Epithelial cell of proximal tubule (primary cell): ENCODE measurements at places on chromosomes 11 and 22.

DNA sequence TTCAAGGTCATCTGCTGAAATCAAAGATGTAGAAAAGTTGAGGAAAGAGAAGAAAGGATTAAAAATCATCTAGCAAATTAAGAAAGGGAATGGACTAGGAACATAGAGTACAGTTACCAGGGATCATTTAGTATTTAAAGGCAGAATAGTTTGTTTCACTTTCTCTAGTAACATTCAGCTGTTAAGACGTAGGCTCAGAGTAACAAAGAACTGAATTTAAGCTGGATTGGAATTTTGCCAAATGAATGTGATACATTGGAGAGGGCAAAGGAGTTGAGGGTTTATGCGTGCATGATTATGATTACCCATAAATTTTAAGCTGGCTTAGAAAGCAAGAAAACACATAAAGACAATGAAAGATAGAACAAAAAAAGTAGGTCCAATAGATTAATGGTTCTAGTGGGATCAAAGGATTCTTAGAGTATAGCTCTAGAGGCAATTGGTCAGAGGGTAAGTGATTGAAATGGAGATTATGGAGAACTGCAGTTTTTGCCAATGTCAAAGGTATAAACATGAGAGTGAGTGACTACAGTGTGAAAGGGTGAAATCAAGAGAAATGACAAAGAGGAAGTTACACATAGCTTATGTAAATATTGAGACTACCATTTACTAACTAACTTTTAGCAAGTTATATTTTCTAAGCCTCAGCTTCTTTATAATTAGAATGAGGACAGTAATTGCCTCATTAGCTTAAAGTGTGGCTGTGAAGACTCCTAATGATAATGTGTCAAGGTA is 190.0 kb downstream of the GRIA4 start:
- DNase-seq, result no peak

DNA sequence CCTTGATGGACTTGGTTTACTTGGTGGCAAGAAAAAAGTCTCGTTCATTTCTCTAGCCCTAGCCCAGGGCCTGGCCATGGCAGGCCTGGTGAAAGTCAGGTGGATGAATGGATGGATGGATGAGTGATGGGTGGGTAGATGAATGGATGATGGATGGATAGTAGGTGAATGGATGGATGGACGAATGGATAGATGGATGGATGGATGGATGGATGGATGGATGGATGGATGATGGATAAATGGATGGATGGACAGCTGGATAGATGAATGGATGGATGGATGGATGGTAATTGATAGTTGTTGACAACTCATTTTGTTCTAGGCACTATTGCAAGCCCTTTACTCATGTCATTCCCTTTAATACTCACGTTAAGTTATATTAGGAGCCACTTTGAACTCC is 86.1 kb upstream of the ANO1 start:
- no peak for DNase-seq

GRCh38 chr11:7981619-7982157 is 5.4 kb upstream of the EIF3F start:
- DNase-seq, result no peak

- DNase-seq, result no peak
These were observed 10.3 kb upstream of the RAC2 start for GRCh38 chr22:37254209-37254866.

DNA sequence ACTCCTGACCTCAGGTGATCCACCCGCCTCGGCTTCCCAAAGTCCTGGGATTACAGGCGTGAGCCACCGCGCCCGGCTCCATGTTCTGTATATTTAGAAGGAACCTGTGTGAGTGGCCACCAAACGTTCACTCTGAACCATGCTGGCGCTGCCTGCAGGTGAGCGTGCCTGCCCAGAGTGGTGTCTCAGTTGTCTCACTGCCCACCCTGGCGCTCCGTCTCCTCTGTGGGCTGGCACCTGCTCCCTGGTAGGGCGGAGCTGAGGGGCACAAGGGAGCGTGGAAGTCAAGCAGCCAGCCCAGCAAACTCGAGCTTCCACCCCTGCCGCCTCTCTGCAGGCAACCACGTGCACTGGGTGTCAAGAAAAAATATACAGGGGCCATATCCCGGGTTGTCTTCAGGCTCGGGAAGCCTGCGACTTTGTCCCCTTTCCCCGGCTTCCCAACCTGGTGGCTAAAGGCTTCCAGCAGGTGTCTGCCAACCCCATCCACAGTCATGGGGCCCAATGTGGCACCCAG is 16.7 kb downstream of the TXN2 start:
- DNase-seq, result no peak

DNA sequence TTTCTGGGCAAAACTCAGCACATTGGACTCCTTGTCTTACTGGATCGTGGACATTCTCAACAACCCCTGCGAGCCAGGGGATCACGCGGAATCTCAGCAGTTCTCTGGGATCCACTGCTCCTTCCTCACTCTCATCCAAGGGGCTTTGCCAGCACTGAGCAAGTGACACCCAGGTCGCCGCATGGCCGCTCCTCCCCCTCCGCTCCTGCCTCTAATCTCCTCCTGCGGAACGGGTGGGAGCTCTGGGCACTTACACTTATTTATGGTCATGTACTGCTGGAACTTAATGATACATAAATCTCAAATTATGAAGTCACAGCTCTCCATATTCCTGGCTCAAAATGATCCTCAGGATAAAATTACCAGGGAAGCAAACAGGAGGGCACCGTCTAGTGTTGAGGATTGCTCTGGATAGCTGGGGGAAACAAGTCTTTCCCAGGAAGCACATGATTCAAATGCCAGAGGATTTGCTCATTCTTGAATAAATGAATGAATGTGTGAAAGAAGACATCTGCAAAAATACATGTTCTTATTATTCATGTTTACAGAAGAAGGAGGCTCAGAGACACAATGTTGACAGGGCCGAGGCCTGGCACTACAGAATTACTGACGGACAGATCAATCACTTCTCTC is 1077.3 kb downstream of the TBC1D22A start:
- DNase-seq, result no peak

- DNase-seq, result no peak
These were observed 1375.6 kb upstream of the TENM4 start for GRCh38 chr11:80816454-80816847.

DNA sequence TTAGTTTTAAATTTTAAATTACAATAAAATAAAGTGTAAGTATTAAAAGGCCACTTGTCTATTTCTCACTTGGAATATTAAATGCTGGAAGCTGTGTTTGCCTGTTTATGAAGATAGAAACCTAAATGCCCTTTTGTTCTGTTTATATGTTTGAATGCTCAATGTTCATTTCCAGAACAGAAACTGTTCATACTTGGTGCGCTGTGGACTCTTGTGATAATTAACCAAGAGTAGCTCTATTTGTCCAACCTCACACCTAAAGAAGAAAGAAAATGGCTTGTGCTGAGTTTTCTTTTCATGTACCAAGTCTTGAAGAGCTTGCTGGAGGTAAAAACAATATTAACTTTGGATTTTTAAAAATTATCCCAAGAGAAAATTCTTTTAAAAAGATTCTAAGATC is 5.7 kb downstream of the C11orf54 start:
- no peak for DNase-seq

- DNase-seq, result no peak
These were observed 886.3 kb downstream of the NTM start for GRCh38 chr11:132256528-132257279.

DNA sequence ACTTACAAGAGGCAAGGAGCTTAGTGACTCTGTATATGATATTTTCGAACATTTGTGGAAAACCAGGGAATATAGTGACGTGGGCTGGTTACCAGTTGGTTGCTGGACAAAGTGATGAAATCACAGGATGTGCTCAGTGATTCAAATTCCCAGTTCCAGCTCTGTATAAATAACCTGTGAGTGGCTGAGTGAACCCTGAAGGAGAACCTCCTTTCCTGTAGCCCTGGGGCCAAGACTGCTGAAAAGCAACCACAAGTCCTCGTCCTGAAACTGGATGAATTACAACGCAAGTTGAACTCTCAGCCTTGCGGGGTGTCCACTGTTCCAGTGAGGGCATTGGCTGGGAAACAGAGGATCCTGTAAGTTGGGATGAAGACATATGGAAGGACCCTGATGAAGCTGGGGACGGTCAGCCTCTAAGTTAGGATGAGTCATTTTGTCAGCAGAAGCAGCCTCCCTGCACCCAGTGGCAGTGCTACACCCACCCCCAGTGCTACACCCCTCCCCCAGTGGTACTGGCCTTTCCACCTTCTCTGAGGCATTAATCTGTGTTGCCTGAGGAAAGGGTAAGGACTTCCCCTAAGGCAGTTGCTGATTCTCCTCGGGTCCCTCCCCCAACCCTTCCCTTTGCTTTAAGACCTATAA is 22.0 kb upstream of the CD81 start:
- no peak for DNase-seq

- no peak for DNase-seq
These were observed 123.6 kb downstream of the CHST1 start for GRCh38 chr11:45541693-45542434.

GRCh38 chr11:96102664-96103078 is 178.8 kb upstream of the MTMR2 start:
- no peak for DNase-seq

GRCh38 chr11:35211952-35212351 is 73.0 kb downstream of the CD44 start:
- no peak for DNase-seq

DNA sequence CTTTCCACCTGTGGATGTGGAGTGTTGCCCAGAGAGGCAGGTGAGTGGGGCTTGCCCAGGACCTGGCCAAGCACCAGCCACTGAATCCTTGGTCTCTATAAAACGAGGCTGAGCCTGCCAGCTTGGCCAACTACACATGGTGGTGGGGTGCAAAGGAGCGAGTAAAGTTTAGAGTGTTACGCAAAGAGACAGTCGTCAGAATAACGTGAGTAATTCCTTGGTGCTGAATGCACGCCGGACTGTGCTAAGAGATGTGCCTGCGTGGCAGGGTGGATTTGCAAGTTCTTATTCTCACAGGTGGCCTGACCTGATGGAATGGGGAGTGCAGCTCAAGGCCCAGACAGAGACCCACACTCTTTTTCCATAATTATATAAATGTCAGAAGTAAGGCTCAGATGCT is 88.6 kb upstream of the B3GAT1 start:
- no peak for DNase-seq

GRCh38 chr22:26770624-26771023 is 113.2 kb downstream of the MIAT start:
- DNase-seq, result no peak

- DNase-seq, result no peak
These were observed 234.9 kb upstream of the SESN3 start for GRCh38 chr11:95465887-95466286.

DNA sequence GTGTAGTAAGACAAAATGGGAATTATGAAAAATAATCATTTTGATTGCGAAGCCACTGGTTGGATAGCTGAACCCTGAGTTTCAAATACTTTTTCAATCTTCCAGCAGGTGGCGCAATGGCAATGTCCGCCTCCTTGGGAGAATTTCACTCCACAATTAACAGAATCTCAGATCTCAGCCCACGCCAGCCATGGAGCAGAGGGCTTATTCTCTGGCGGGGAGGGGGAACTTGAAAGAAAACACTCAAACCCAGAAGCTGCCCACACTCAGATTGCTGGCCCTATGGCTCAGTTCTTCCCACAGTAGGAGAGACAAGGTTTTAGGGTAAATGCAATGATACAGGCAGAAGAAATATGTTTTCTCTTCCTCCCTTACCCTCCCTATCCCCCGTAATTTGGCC is 38.7 kb upstream of the RCN1 start:
- no peak for DNase-seq

DNA sequence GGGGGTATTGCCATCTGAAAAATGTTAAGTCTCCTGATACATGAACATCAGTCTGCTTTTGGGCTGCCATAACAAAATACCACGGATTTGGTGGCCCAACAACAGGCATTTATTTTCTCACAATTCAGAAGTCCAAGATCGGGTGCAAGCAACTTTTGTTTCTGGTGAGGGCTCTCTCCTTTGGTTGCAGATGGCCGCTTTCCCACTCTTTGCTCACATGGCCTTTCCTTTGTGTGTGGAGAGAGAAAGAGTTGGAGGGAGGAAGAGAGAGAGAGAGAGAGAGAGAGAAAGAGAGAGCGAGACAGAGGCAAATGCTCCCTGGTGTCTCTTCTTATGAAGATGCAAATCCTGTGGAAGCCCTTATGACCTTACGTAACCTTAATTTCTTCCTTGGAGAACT is 2.5 kb upstream of the KRTAP5-2 start:
- no peak for DNase-seq

DNA sequence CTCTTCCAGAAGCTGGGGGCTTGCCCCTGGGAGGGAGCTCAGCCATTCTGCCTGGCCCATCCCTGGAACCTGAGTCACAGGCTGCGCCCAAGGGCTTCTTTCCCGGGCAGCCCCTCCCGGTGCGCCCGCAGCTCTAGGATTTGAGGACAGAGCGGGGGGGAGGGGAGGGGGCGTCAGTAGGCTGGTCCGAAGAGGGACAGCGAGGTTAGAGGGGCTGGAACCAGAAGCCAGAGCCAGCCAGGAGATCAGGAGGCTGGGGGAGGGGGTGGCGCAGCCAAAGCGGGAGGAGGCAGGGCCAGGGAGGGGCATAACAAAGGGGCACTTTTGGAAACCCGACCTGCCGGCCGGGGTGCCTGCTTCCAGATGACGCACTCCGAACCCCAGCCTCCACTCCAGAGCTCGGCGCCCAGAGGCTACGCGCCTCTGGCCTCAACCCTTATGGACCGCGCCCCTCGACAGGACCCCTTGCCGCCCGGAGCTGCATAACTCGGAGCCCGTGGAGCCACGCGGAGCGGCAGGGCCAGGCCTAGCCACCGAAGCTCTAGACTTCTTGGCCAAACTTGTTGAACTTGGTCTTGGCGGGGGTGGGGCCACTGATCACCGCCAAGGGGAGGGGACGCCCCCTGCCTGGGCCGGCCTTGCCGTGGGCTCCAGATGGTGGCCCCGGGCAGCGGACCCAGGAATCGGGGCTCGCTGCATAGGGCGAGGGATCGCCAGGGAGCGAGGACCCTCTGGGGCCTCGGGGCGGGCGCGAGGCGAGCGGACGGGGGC is 744 bp downstream of the PACSIN3 start:
- DNase-seq, result no peak

- DNase-seq, result no peak
These were observed 1.5 kb downstream of the SYT8 start for GRCh38 chr11:1836011-1836945.

- no peak for DNase-seq
These were observed 111.7 kb upstream of the RASSF10 start for GRCh38 chr11:12897390-12897789.

DNA sequence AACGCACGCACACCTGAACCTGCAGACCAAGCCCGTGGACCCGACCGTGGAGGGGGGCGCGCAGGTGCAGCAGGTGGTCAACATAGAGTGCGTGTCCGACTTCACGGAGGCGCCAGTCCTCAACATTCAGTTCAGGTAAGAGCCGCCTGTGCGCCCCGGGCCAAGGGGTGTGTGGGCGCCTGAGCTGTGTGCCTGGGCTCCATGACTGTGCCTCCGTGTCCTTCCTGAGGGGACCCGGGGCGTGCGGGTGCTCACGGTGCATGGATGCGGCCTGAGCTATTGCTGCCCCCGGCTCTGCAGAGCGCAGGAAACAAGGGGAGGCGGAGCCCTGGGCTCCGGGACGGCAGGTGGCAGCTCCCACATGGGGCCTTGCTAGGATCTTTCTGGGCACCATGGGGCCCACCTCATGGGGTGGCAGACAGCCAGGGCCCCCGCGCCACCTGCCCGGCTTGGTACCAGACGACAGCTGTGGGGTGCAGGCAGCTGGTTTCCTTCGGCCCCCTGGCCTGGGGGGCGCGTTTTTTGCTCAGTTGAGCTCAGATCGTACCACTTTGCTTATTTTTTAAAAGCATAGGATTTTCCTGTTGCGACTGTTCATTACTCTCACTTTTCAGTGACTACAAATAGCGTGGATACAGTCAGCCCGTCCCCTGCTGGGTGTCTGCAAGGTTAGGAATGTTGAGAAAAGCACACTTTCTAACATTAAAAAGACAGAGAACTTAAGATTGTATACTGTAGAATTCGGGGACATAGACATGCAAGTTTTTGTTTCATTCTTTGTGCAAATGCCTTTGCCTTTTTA is 28.3 kb downstream of the MUC6 start:
- DNase-seq, result no peak

GRCh38 chr22:37218399-37218770 is 6.1 kb upstream of the SSTR3 start:
- no peak for DNase-seq
